D721Med (cell line): ENCODE measurements at places on chromosomes 4 and X.

DNA sequence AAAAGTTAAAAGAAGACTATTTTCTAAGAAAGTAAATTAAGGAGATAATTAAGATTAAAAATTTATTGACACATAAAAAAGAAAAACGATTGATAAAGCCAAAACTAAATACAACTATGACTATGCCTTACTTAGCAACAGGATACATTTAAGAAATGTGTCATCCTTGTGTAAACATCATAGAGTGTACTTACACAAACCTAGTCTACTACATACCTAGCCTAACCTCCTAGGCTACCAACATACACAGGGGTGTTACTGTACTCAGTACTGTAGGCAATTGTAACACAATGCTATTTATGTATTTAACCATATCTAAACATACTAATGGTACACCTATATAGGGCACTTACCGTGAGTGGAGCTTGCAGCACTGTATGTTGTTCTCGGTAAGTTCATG lies 108.3 kb downstream of the ANXA10 start:
- DNase-seq: no peak

DNA sequence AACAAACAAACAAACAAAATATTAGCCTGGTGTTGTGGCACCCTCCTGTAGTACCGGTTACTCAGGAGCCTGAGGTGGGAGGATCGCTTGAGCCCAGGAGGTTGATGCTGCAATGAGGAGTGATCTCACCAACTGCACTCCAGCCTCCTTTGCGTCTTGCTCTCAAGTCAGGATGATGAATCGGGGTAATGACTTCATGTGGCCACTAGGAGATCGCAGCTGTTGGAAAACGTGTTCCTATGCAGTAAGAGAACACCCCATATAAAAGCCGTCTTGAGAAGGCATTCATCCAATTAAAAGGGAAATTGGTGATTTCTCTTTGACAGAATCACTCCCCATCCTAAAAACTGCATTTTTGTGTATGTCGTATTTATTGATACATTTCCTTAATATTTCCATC lies 6.9 kb downstream of the CCNB3 start:
- no peak for DNase-seq

GRCh38 chr4:1756079-1756478 lies 34.8 kb downstream of the TACC3 start:
- DNase-seq: no peak

DNA sequence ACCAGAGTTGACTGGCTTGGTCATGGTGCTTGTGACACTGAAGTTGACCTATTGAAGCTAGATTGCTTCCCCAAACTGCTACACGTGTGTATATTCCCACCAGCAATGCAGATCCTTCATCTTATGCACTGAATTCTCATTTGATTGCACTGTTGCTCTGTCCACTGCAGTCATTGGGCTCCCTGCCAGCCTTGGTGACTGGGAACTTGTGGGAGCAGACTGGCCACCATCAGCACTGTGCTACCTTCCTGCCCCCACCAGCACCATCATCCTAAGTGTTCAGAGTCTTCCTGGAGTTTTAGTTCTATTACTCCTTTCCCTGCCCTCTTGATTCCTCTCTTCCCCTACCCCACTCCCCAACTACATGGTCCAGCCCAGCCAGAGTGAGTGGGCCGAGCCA lies 117.7 kb upstream of the PRPS2 start:
- DNase-seq: no peak

- no peak for DNase-seq
Measured at GRCh38 chrX:129771266-129771995, 8.3 kb upstream of the SASH3 start.

DNA sequence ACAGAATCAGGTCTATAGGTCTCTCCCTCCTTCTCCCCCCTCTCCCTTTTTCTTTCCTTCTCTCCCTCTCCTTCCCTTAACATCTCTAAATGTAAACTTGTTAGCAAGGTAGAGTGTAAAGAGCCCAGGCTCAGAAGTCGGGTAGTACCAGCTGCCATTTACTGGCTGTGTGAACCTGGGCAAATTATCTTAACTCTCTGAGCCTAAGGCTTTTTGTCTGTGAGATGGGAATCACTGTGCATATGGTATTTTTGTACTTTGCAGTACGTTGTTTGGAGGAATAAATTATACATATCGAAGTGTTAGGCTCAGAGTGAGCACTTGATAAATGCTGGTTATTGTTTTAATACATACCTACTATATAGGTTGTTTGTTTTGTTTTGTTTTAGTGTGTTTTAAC lies 154.0 kb downstream of the RBMX2 start:
- no peak for DNase-seq

GRCh38 chr4:2837904-2838496 lies 5.6 kb upstream of the ADD1 start:
- DNase-seq: no peak

DNA sequence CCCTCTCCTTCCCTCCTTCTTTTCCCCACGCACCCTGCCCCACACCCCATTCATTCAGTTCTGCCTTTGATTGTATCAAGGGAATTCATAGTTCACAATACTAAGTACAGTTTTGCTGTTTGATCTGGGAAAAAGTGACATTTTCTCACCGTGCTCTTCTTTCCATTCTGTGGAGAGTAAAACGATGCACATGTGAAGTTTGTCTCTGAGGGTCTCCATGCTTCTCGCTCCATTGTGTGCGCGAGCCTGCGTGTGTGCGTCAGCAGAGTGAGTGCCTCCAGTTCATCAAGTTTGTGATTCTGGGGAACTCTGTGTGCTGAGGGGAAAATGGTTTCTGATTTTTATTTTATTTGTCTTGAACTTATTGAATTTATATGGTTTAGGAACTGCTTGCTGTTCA lies 1.9 kb downstream of the STK26 start:
- DNase-seq: no peak

- no peak for DNase-seq
Measured at GRCh38 chr4:53906606-53907190, 157.7 kb downstream of the CHIC2 start.

DNA sequence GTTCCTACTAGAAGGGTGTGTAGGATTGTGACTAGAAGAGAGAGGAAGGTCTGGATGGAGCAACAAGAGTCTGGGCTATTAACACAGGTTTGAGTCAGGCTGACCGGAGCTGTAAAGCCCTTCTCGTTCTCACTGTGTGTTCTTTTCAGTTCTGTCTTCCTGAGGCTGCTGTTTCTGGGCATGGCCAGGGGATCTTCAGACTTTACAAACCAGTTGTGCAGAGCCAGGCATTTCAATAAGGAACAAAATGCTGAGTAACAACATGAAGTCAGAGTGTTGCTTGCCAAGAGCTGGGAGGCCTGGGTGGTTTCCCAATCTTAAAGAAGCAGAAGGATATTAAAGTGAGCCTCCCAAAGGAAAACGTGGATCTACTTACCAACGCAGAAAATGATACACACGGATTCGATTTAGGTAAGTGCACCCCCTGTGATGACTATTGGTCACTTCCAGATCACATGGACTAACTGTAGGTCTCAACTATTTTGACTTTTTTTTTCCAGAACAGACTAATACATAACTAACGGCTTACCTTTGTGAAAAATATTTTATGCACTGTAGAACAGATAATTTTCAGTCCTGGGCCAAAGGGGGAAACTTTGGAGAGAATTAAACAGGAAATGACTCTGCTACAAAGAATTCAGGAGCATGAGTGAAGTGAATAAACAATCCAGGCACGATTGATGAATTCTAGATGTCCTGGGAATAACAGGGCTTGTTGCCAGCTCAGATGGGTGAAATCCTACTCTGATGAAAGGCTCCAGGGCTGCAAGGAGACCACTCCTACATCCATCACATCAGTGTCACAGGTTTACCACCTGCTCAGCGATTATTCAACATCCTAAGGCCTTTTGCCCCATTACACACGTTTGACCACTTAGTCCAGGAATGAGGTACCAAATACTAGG lies 94.5 kb downstream of the ANXA3 start:
- DNase-seq: no peak

DNA sequence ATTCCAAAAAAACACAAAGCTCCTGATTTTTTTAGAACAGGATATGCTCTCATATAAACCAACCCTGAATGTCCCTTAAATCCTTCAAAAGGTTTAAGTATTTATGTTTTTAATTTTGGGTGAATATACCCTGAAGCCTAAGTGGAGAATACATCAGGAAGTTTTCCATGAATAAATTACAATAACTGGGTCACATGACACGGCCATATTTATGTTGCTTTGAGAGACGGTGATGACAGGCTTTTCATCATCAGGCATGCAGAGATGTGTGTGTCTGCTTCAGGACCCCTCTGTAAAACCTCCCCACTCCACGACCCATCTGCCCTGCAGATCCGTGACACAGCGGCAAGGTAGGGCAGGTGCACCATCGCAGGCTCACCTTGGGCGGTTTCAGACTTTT lies 60.3 kb upstream of the C4orf50 start:
- no peak for DNase-seq

- no peak for DNase-seq
Measured at GRCh38 chr4:3009422-3009821, 46.1 kb downstream of the GRK4 start.

DNA sequence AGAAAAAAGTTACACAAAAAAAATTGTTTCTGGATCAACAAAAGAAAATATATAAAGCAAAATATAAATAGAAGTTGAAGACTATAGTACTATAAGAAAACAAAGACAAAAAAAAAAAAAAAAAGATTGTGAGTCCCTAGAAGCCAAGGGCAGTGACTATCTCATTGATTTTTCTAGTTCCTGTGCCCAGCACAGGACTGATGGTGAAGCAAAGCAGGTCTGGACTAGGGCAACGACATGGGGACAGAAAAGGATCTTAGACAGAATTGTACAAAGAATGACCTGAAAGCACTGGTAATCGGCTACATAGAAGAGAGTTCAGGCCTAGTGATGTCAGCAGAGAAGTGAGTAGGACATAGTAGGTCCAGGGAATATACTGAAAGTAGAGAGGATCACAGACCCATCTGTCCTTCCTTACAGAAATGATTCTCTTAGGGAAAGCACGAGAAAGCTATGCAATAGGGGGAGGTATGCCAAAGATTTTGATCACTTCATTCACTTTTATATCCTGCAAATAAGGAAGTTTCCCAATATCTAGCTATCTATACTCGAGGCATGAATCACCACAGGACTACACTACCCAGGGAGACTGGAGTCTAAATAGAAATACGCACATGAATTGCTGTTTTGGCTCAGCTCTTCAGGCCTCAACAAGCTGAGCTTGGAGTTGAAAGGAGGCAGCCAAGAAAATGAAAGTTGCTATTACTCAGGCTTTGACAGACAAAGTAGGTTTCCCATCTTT lies 230.9 kb upstream of the GPC4 start:
- DNase-seq: no peak

- no peak for DNase-seq
Measured at GRCh38 chr4:54779036-54779435, 121.3 kb downstream of the KIT start.

GRCh38 chr4:168831585-168831918 lies 178.5 kb downstream of the CBR4 start:
- DNase-seq: no peak

GRCh38 chr4:178823673-178824295 lies 1381.5 kb upstream of the AGA start:
- no peak for DNase-seq

GRCh38 chr4:37599092-37599790 lies 86.9 kb downstream of the RELL1 start:
- DNase-seq: no peak

GRCh38 chr4:142100941-142101340 lies 464.6 kb downstream of the IL15 start:
- DNase-seq: no peak

GRCh38 chr4:78764498-78764961 lies 11.6 kb upstream of the BMP2K start:
- DNase-seq: no peak

DNA sequence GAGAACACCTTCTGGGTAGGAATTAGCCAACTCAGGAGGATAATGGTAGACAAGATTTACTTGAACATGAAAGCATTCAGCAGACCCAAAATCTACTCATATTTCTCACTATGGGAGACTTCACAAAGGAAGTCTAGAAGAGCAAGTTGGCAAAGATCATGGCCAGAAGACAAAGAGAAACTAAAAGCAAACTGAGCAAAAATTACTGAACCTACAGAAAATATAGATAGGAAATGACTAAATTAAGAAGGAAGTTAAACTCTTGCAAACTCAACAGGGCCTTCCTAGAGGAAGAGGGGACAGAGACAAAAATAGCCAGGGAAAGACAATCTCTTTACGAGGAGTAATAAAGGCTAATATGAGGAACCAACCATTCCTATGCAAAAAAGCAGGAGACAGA lies 18.7 kb downstream of the CORIN start:
- DNase-seq: no peak

GRCh38 chrX:139691493-139691842 lies 16.5 kb downstream of the MCF2 start:
- no peak for DNase-seq

DNA sequence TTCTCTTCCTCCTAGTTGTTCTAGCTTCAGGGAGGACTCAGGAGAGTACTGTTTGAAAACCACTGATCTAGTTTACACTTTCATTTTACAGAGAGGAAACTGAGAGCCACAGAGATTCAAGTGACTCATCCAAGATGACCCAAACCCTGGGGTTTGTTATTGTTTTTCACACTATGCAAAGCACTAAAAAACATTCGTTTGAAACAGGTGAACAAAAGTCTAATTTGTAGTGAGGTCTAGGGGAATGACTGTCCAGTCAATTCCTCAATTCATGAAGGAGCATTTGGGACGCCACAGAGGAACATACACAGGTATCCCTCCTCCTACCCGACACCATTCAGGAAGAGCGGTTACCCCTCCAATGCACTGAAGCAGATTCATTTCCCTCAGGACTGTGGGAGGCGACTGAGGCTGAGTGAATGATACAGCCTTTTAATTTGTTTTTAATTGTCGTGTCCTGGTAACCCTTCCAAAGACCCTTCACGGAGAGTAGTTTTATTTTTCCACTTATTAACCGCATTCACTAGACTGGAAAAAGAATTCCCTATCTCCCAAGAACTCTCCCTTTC lies 30.3 kb downstream of the TLR10 start:
- DNase-seq: no peak

DNA sequence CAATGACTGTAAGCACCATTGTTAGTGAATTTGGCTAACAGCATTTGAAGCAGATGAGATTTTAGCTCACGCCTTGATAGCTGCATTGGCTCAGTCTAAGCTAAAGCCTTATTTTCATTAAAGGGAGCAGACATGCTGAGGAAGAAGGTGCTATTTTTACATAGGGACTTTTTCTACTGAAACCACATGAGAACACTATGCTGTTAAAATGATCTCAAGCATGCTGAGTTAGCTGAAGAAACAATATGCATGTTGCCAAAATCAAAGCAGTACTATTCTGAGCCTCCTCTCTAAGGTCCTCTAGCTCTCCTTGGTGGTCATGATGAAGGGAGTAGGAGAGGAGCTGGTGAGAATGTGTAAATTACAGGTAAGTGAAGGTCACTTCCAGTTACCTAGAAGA lies 134.4 kb upstream of the JADE1 start:
- no peak for DNase-seq

DNA sequence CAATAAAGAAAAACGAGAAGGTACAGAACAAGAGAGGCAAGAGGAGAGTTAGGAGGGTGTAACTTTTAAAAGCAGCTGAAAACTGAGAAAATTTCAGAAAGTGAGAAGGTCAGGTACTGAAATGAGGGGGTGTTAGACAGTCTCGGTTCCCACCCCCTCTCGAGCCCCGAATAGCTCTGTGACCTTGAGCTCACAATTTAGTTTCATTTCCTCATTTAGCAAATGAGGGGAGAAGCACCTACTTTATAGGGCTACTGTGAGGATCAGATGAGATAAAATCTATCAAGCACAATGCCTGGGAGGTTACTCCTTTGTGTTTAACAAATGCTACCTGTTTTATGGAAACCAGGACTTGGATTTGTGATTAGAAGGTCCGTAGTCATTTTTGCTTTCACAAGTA lies 4.9 kb downstream of the UGT8 start:
- no peak for DNase-seq

GRCh38 chr4:142886566-142886965 lies 40.5 kb upstream of the INPP4B start:
- DNase-seq: no peak
